ENCODE measurements at places on chromosomes 12 and 14.

DNA sequence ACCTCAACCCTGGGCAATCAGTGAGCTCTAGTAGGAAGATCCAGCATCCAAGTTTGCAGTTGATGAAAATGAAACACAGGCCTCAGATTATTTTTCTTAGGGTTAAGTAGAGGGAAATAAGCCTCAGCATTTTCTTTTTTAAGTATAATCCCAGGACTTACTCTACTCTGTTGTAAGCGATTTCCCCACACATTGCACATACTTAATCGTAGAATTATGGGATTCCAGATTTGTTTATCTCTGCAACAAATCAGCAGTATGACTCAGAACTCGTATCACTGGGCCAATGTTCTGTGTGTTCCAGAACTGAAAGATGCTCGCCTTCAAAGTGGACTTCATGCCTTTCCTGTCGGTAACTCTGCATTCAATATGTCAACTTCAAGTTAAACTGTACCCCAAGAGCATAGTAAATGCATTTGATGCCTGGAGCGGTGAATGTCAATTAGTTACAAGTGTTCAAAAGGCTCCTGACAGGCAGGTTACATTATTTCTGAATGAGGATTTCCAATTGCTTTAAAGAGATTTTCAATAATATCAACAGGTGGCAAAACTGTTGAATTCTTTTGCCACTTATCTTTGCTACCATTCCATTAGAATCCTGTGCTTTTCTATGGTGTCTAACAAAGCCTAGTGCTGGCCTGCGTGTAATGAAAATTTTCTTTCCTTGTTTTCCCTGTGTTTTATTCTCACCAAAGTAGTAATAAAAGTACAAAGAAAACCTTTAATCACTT is 323.8 kb upstream of the SYT1 start:
- DNase-seq: no peak

- DNase-seq: no peak
These were observed 71.4 kb upstream of the PRKD1 start for GRCh38 chr14:29999013-29999539.

DNA sequence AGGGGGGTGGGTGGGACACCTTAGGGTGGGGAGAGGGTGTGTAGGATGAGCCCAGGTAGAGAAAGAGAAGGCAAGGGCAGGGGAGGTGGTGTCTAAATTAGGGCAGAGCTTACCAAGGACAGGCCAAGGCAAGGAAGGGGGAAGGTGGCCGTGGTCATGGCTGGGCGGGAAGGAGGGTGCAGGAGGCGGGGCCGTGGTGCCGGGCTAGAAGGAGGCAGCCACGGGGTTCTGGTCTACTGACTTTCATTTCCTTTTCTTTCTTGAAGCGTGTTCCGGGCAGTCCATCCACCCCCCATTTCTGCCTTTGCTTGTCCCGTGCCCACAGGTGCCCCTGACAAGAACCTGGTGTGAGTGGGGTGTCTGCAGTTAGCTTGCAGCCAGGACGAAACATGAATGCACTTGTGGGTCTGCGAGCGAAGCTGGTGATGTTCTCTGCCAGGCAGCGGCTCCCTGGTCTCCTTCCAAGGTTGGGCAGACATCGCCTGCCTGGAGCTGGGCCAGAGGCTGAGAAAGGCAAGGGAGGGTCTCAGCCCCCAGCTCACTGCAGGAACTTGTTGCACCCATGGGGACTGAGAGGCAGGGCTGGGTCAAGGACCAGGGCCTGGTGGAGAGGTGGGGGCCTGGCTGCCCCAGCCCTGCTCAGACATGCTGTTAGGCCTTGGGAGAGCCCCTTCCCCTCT is 58.2 kb downstream of the KIF26A start:
- no peak for DNase-seq

DNA sequence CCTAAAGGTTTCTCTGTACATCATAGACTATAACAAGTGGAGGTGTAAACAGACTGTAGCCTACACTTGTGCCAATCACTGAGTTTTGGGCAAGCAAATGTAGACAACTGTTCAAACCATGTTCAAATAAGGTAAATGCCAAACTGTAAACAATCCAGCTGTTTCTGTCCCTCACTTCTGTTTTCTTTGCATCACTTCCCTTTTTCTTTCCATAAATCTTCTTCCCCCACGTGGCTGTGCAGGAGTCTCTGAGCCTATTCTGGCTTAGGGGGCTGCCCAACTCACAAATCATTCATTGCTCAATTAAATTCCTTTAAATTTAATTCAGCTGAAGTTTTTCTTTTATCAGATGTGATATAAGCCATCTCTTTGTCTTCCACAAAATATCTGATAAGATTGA is 65.1 kb upstream of the CPM start:
- no peak for DNase-seq
